ENCODE measurements at places on chromosomes 2 and 18. TPM values are rescaled to one million over a fixed set of nuclear protein-coding genes. Genes with fewer than 3 reads are reported as not detected.

DNA sequence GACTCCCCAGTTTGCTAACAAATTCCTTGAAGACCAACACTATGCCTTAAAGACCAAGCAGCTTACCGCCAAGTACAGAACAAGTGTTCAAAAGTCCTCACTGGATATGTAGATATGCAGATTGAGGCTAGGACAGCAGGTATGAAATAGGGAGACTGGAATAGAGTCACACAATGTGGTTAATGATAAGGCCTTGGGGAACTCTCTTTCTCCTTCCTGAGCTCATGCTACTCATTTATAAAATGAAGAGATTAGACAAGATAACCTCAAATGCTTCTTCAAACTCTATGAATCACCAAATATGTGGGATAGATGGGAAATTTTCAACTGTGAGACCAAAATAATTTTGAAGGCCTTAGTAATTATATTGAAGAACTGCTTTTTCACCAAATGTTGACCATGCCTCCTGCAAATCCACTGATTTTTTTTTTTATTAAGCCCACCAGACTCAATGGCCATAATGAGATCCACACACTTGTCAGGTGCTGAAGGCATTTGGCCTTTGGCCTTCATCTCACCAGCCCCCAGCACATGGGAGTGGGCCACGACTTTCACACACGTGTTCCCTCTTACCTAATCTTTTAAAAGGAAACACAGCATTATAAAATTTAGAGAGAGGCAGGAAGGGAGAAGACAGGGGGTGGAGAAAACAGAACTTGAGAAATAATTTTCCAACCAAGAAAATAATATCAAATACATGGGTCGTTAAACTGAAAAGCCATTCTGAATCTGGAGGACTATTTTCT, 181.5 kb downstream of the EN1 start:
- no peaks in the 10 kb centered on the region for H3K36me3 ChIP-seq
- H3K4me1 ChIP-seq: no peaks in the 10 kb centered on the region
- peaks cover 5% of the 10 kb centered on the region for H3K27me3 ChIP-seq

GRCh38 chr2:54895730-54896129, 154.5 kb downstream of the RTN4 start:
- no peak overlapping the region for H3K27ac ChIP-seq
- no peak overlapping the region for H3K4me3 ChIP-seq
- no peaks in the 10 kb centered on the region for H3K27me3 ChIP-seq
- H3K36me3 ChIP-seq: no peaks in the 10 kb centered on the region
- no peak for DNase-seq

DNA sequence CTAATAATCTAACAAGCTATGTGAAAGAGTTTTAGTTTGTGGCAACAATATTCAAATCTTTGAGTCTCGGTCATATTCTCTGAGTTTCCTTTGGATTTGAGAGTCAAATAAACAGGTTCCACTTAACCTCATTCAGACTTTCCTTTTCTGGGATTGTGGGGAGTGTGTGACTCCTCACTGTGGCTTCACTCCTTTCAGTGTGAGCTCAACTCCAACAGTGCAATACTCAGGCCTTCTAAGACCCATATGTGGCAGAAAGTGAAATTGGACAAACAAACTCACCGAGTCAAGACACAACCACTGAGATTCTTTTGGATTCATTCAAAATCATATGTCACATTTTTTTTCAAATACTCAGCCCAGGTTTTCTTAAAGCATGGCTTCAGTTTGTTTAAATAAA, 25.4 kb downstream of the SLC9A4 start:
- H3K27ac ChIP-seq: no peak overlapping the region
- H3K27me3 ChIP-seq: peaks cover 15% of the 10 kb centered on the region
- no peaks in the 10 kb centered on the region for H3K36me3 ChIP-seq

DNA sequence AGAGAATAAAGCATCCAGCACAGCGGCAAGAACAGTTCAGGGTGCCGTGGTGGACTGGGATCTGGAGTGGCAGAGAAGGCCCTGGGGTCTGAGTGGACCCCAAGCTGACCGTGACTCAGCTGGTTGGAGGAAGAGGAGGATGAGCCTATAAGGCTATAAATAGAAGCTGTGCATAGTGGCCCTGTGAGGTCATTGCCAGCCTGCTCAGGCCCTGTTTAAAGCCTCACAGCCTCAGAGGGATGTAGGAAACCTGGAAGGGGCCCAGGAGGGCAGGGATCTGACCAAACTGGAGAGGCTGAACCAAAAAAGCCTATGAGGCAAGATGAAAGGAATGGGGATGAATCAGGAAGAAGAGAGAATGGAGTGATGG, 11.3 kb upstream of the DES start:
- no peak overlapping the region for H3K4me3 ChIP-seq
- H3K4me1 ChIP-seq: no peaks in the 10 kb centered on the region
- peaks cover 2% of the 10 kb centered on the region for H3K36me3 ChIP-seq
- H3K27ac ChIP-seq: no peak overlapping the region
- peaks cover 12% of the 10 kb centered on the region for H3K27me3 ChIP-seq
- no peak for DNase-seq

The CACNB4 gene
- 0.56 TPM for total RNA-seq
